ENCODE measurements at places on chromosomes 2 and 18. TPM values are rescaled to one million over a fixed set of nuclear protein-coding genes. Genes with fewer than 3 reads are reported as not detected.

UGT1A8 gene
- not detected for total RNA-seq

RUFY4 gene
- not detected for total RNA-seq

DNA sequence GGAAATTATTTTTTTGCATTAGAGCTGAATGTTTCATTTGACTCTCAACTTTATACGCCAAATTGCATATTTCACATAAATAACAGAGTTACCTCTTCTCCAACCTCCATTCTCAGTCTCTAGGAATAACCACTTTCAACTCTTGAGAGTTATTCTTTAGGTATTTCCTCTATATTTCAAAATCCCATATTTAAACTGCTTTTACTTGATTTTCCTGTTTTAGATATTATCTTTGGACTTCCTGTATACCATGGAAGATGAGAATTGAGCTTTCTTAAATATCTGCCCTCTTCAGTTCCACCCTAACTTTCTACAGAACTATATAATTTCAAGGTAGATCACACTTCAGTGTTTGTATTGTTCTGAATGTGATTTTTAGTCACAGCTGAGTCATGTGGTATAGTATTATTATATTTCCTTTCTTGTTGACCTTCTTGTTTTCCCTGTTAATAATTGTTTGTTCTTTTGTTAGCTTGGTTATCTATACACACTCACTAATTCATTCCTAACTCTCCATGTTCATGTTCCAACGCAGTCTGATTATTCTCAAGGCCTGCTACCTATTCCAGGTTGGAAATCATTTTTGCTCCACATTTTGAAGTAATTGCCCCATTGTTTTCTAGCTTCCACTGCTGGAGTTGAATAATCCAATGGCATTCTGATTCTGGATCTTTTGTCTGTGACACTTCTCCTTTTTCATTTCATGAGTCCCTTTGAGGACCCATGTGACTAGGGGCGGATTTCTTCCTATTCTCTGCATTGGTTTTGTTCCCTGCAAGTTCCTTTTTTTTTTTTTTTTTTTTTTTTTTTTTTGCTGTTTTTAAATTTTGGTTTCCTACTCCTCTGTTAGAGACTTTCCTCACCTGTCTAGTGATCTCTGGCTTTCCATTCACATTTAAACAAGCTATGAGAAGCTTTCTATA is 156.8 kb upstream of the RBMS1 start:
- DNase-seq, result no peak

MAB21L4 gene
- not detected for total RNA-seq

DNA sequence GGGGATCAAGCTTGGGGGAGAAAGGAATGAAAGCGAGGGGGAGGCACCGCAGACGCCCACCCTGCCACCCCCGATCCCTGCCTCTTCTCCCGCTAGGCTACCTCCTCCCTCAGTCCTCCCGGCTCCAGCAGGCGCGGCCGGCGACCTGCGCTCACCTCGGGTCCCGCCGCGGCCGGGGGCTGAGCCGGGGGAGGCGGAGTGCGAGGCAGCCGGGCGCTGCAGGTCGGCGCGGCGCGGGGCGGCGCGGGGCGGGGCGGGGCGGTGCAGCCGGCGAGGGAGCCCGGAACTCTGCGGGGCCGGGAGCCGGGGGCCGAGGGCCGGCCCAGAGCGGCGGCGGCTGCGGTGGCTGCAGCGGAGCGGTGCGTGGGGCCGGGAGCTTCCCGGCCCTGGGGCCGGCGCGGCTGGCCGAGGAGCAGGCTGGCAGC is 477 bp downstream of the ACVR1 start:
- DNase-seq, result peak; percentile 67
